ENCODE measurements at places on chromosomes 7 and 10.

GRCh38 chr7:36300696-36301350 lies 88.8 kb upstream of the ANLN start:
- no peak for DNase-seq

DNA sequence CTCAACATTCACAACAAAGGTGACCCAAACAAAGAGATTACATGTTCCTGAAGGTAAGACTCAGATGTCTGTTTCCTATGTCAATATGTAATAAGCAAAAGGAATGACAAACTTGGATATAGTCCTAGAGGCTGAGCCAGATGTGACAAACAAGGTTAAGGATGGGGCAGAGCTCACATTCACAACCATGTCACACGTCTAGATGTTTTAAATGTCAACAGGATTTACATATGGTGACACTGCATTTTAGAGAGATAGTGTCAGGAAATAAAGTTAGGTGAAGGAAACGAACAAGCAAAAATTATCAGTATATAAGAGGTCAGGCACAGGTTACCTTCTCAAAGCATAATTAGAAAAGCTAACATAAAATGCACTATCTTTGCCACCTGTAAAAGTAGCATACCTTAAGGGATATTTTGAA lies 8.4 kb downstream of the RELN start:
- no peak for DNase-seq

- no peak for DNase-seq
Observed at GRCh38 chr10:23345861-23346260, 1.3 kb upstream of the C10orf67 start.

DNA sequence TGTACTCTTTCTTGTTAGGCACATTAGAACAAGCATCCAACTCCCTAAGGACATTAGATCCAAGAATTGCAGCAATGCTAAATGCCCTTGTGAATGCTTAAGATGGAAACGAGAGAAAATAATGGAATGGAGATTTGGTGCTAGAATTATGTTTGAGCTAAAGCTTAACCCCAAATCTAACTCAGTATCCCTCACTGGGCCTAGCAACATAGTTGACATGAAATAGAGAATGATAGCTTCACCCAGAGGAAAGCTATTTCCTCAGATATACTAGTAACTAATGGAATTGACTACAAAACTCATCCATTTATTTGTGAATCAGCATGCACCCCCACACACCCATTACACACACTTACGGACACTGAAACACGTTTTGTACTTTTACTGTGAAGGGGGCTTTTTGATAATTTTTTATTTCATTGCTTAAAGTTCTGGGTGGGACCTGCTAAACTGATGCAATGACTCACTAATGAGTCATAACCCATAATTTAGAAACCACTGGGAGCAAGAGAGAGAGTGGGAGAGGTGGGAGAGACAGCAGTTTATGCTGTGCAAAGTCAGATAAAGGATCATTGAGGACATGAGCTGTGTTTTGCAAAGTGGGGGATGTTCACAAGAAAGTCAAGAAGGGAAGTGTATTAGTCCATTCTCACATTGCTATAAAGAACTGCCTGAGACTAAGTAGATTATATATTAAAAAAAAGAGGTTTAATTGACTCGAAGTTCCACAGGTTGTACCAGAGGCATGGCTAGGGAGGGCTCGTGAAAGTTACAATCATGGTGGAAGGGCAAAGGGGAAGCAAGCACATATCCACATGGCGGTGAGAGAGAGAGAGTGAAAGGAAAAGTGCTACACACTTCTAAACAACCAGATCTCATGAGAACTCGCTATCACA lies 382.7 kb downstream of the SFMBT2 start:
- peak; percentile 8 for DNase-seq

DNA sequence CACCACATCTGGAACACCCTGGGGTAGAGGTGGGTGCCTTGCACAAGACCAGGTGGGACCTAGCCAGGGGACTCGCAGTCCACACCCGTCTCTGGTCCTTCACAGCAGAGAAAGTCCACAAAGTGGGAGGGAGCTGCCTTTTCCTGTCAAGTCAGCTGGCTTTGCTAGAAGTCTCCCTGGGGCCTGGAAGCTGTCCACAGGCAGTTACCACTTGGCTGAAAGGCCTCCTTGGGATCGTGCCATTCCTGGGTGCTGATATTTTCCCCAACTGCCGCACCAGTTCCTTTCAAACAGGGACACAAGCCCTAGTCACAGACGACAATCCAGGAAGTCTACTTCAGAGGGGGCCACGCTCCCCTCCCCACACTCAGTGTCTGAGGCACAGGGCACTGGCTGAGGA lies 75.4 kb downstream of the AFAP1L2 start:
- DNase-seq, result no peak

DNA sequence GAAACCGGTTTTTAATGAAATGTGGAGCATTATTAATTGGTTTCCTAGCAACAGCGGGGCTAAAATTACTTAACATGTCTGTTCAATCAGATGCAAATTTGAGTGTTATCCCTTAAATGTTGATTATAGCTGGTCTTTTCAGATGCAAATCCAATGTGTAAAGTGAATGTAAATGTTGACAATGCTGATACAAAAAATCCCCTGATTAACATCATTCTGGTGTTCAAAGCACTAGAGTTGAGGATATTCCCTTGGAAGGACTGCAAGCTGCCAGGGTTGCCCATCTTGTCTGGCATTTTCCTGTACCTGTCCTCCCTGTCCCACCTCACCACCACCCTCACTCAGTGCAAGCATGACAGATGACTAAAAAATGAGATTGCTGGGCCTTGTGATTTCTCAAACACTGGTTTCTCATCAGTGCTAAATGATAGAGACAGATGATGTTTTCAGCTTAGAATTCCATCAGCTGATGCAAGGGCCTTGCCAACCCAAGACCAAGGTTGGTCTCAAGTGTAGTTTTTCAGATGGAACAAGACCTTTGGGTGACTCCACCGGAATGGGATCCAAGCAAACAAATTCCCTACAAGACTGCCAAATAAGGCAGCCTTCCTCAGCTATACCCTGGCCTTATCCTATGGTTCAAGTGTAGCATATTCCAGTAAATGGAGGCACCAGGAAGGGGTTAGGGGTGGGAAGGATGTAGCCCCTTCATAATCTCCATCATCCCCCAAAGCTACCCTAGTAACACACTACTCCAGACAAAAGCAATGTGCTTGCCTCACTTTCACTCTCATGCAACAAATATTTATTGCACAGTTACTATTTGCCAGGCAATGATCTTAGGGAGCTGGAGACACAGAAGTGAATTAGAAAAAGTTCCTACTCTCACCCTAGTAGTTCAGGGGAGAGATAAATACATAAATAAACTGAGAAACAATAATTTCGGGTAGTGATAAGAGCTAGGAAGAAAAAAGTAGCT lies 54.9 kb downstream of the JAZF1 start:
- no peak for DNase-seq

DNA sequence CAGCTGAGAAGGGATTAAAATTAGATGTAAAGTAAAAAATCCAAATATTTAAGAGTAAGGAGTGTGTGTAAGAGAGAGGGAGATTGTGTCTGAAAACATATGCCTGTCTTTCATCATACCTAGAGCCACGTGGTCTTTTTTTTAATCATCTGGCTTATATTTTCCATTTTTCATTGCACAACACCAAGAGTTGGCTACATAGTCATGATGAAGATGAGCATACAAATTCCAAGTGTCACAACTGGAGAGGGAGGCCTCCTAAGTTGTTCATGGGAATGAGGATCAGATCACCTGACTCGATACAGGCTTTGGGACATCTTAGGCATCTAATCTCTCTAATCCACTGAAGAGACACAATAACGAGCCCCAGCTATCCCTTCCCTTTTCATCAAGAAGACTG lies 47.2 kb upstream of the CCDC3 start:
- DNase-seq, result no peak

- no peak for DNase-seq
Observed at GRCh38 chr10:44348496-44348895, 36.4 kb downstream of the CXCL12 start.

- DNase-seq, result no peak
Observed at GRCh38 chr7:18693406-18693805, 197.9 kb downstream of the HDAC9 start.

DNA sequence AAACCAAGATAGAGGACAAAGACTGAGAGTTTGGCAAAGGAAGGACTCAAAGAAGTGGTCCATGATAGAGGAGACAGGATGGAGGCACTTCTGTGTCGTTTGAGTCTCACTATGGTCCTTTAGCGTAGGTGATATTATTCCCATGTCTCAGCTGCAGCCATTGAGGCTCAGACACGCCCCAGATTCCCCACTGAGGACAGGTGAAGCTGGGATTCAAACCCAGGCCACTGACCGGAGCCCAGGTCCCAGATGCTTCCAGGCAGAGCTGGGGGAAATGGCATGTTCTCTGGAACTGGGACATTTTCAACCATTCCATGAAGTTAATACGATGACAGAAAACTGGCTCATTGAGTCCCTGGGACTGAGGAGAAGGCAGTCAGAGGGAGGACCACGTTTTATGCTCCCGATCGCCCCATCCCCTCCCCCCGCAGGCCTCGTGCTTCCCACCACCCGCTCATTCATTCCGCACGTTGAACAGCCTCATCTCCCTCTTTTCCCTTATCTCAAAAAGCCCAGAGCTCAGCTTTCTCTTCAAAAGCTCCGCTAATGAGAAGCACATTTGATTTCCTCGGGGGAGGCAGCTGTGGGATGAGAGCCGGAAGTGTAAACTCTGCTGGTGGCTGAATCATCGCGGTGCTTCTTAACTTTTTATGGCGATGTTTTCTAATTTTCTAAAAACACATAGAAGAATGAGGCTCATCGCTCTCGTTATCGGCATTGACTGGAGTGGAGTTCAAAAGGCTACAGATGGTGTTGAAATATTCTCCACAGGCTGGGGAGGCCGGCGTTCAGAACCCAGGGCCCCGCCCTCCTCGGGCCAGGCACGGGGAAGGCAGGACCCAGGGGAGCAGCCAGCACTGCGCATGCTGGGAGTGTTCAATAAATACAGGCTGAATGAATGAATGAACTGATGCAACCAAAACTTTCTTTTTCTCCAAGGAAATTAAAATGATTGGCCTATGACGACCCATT lies 64.0 kb downstream of the OAT start:
- no peak for DNase-seq

DNA sequence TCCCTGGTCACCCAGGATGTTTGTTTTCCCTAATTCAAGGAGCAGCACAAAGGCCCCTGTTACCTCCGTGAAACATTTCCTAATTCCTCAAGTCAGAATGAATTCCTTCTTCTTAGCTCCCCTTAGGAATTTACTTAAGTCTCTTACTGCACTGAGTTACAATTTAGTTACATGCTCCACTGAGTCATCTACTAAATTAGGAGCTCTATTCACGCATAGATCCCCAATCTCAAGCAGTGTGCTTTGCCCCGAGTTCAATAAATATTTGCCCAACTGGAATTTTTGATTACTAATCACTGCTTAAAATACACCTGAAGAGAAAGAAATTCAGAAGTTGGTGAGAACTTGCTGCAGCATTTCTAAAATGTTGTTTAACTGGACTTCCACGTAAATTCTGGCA lies 329.4 kb upstream of the MYO3A start:
- DNase-seq, result no peak

GRCh38 chr7:150405584-150406311 lies 26.6 kb downstream of the ZNF775 start:
- DNase-seq, result no peak

DNA sequence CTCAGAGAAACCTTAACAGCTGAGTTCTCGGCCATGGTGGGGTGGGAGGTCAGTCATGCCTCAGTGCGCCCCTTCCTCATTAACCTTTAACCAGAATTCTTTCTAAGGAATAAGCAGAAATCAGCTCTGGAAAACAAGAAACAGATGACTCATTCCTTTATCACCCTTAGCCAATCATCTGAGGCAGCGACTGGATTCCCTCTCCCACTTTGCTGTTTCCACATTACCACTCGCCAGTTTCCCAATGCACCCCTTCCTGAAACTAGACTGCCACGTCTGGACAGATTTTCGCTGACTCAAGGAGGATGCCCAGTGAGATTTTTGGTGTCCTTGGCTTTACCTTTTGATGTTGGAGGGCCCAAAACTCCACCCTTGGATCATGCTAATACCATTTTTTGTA lies 223.8 kb downstream of the PLXDC2 start:
- DNase-seq, result no peak

DNA sequence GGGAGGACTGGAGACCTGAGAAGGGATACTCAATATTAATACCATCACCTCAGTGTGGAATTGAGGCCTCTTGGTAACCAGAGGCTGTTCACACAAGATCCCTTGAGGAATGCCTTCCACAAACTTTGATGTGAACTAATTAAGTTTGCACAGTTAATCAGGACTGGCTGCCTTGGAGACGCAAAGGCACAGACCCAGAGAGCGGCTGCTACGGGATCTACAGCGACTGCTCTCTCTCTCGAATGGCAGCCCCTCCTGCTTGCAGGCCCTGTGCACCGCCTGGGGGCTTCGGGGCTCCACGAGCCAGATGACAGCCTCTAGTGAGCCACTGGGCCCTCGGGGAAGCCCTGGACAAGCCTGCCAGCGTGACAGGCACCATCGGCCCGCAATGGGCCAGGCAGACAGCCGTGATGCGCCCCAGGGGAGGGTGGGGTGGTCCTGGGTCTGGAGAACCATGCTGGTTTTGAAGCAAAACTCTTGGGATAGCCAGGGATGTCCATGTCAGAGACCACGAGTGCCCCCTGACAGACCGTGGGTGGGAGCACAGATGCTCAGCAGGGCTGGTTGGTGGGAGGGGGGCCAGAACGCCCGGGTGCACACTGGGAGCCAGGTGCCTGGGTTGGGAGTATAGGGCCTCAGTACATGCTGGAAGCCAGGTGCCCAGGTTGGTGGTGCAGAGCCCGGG lies 195.6 kb downstream of the ELFN1 start:
- DNase-seq, result no peak

GRCh38 chr10:127525686-127526085 lies 23.4 kb upstream of the NPS start:
- DNase-seq, result no peak

Measured in SW 1271 (cell line).